ENCODE measurements at places on chromosomes 5 and 9. TPM values are rescaled to one million over a fixed set of nuclear protein-coding genes. Genes with fewer than 3 reads are reported as not detected.

ISL1 gene
- not detected for polyA plus RNA-seq

PDCD1LG2 gene
- polyA plus RNA-seq = 0.06 TPM

DBH gene
- polyA plus RNA-seq = 1.6 TPM

SLC6A3 gene
- 0.58 TPM for polyA plus RNA-seq

NDST1 gene
- polyA plus RNA-seq = 62.5 TPM

TMC1 gene
- polyA plus RNA-seq = 0.97 TPM

RNF208 gene
- 5.4 TPM for polyA plus RNA-seq

ZNF367 gene
- 10.1 TPM for polyA plus RNA-seq

N4BP3 gene
- polyA plus RNA-seq = 4.3 TPM

ADAMTS13 gene
- 9.7 TPM for polyA plus RNA-seq

SV2C gene
- polyA plus RNA-seq = 0.05 TPM

FOXD4L5 gene
- polyA plus RNA-seq = 0.16 TPM

ZNF484 gene
- 10.1 TPM for polyA plus RNA-seq

CDX1 gene
- polyA plus RNA-seq = 0.47 TPM

RANBP3L gene
- 7.3 TPM for polyA plus RNA-seq

FOXD1 gene
- 11.4 TPM for polyA plus RNA-seq

PRR16 gene
- polyA plus RNA-seq = 5.4 TPM

NTNG2 gene
- 0.36 TPM for polyA plus RNA-seq

GRCh38 chr5:3995954-3996619 lies 400.5 kb downstream of the IRX1 start:
- DNase-seq = no peak

DNA sequence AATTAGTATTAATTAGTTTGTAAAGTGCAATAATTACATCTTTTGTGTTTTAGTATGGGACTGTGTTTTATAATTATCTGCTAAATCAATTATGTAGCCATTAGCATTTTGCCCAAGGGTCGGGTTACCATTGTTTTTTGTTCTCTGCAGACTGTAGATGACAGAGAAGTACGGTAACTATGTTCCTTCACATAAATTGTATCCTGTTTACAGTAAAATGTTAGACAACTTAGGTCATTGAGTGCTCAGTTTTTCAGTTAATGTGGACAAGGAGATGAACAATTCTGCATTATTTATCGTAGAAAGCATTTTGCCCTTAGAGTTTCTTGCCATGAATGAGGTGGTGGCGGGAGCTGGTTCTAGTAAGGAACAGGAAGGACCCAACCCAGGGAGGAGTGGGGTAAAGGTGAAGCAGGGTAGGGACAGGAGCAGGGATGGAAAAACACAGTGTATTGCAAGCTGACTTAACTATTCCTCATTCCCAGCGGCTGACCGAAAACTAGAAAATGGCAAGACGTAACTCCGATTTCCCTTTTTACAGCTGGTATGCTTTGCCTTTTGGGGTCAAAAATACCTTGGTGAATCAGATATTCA lies 243.7 kb upstream of the SLC24A2 start:
- DNase-seq = no peak

- DNase-seq = no peak
These were observed 63.7 kb upstream of the ANGPTL2 start for GRCh38 chr9:127185931-127186781.

GRCh38 chr5:56550227-56550626 lies 265.1 kb upstream of the MAP3K1 start:
- DNase-seq = no peak

- DNase-seq = no peak
These were observed 134.9 kb upstream of the MPDZ start for GRCh38 chr9:13414349-13414748.

GRCh38 chr5:180908400-180908799 lies 9.4 kb downstream of the BTNL8 start:
- no peak for DNase-seq

GRCh38 chr9:112366591-112366990 lies 13.3 kb upstream of the HSDL2 start:
- DNase-seq = no peak

- no peak for DNase-seq
These were observed 69.6 kb upstream of the SLC30A5 start for GRCh38 chr5:69024241-69024651.

DNA sequence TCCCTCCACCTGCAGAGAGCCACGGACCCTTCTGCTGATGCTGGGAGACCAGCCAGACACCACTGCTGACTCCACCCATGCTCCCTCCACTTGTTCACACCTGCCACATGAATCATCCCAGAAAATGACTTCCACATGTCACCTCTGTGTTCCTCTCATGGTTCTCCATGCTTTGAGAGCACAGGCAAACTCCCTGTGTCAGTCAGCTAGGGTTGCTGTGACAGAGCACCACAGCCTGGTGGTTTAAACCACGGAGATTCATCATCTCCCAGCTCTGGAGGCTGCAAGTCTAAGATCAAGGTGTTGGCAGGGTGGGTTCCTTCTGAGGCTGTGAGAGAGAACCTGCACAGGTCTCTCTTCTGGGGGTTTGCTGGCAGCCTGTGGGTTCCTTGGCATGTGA lies 381.4 kb downstream of the GADD45G start:
- DNase-seq = no peak

- no peak for DNase-seq
These were observed 11.7 kb downstream of the NIPBL start for GRCh38 chr5:36888303-36888702.

- no peak for DNase-seq
These were observed 13.4 kb downstream of the PAIP1 start for GRCh38 chr5:43543434-43543833.

GRCh38 chr9:107336718-107337360 lies 53.8 kb downstream of the RAD23B start:
- no peak for DNase-seq

DNA sequence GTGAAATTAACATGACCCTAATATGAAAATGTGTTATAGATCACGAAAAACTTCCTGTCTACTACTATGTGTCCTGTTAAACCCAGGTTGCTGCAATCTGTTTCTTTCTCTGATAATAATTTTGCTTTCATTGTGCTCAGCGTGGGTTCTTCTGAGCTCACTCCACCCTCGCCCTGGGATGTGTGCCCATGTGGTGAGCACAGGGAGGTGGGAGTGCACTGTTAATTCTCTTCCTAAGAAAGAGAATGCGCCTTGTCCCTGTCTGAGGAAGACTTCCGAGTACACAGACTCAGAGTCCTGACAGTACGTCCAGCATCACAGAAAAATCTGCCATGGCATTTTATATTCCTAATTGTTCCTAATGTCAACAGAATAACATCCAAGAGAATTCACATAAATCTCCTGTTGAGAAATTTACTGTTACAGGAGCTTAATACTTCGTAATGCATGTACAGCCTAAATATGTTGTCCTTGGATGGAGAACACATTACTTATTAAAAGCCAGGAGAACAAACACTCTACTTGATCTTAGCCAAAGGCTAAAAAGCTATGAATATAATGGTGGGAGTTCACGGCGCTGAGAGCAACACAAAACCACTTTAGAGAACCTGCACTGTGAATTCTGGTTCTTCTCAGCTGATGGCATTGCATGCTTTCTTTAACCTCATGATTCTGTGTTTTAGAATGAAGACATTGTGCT lies 102.6 kb downstream of the PDE4D start:
- no peak for DNase-seq

DNA sequence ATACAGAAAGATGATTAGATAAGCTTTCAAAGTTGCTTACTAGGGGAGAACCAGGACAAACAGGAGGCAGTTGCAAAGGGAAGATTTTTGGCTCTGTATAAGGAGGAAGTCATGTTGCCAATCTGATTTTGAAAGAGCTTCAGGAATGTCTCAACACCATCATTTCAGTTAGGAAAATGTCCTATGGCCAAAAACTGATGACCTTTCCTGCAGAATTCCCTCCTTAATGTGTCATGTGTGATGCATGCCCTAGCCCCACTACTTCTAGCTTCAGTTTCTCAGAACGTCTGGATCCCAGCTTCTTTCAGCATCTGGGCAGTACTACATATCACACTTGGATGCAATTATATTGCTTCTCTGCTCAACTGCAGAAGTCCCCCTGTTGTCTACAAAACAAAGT lies 211.5 kb upstream of the NREP start:
- no peak for DNase-seq

- DNase-seq = no peak
These were observed 48.7 kb upstream of the PSD2 start for GRCh38 chr5:139746691-139747582.

GRCh38 chr5:172175263-172175719 lies 12.7 kb downstream of the STK10 start:
- DNase-seq = no peak

DNA sequence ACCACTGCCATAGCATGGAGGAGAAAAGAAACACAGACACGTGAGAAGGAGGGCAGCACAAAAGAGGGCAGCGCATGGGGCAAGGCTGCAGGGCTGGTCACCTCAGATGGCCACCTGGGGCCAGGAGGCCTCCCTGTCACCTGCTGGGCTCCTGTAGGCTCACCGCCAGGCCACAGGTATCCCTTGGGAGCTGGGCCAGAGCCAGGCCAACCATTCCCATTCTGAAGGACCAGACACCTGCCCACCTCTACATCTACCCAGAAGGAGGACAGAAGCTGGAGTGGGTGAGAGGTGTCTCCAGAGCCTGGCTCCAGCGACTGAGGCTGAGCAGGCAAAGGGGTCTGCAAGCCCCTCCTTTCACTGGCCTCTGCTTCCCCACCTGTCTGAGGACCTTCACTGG lies 103.1 kb downstream of the PAX5 start:
- DNase-seq = no peak

GRCh38 chr9:17401858-17402257 lies 177.0 kb upstream of the SH3GL2 start:
- no peak for DNase-seq

GRCh38 chr9:101860920-101861319 lies 122.5 kb upstream of the GRIN3A start:
- DNase-seq = no peak

DNA sequence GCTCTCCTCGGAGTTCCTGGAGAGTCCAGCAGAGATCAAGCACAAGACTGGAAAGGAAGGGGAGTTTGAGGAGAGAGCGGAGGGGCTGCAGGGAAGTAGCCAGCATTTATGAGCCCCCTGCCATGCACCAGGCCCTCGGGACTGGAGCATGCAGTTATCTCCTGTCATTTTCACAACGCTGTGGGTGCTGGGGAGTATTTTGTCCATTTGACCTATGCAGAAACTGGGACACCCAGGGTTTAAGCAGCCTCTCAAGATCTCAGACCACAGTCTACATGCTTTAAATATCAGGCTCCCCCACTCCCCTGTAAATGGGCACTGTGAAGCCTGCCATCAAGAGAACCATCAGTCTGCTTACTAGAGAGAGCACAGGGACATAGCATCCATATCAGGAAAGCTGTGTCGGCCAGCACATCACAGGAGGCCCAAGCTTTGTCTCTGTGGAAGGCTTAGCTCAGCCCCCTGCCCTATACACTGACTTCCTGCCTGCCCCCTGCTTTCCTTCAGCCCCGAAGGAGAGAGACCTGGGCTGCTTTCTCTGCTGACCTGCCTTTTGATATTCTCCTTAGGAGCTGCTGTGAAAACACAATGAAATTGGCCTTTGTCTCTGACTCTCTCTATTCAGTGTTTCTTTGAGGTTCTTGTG lies 7.3 kb downstream of the FOXI1 start:
- DNase-seq = no peak

DNA sequence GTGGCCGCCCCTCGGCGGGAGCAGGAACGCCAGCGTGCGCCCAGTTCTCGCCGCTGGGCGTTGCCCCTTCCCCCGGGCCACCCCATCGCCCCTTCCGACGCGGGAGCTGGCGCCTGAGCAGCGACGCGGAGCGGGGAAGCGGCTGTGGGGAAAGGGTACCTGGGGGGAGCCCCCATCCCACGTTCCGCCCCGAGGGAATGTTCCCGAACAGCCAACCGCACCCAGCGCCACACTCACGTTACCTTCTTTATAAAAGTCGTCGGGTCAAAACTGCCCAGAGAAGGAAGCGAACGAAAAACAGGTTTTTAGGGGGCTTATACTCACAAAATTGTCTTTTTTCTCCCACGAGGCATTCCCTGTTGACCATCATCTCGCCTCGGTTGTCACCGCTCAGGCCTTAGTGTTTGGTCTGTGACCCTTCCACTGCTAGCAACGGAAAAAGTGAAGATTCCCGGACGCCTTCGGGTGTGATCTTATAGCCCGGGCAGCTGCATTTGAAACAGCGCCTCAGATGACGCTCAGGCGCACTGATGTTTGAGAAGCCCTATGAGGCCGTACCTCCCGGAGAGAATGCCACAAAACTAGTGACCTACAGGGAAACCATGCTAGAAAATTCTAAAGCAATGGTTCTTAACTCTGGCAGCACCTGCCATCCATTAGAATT lies 475 bp upstream of the GOLM1 start:
- no peak for DNase-seq

DNA sequence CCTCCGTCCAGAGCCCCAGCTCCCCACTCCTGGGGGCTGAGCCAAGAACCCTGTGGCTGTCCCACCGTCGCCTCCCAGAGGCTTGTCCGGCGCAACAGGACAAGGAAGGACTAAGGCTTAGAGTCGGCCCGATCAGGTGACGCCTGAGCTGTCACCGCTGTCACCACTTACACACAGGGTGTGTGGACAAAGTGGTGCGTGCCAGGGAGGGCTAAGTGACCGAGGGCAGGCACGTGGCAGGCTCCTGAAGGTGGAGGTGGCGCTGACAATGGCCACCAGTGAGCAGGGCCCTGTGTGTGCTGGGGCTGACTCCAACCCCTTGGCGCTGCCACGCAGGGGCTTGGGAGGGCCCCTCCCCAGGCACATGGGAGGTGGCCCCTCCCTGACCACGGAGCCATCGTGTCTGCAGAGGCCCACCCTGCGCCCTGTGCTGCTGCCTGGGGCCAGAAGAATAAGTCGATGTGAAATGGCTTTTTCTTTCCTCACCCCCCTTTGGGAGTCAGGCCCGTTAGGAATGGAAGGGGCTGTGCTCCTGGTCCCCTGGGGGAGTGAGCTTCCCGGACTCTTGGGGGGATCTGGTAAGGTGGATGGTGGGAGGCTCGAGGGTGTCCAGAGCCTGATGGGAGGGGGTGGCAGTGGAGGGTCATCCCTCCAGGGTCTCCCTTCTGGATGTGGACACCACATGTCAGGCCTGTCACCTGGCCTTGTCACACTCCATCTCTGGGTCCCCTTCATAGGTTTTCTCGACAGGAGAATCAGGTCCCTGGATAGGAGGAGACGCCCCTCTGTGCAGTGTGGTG lies 2.6 kb upstream of the GPSM1 start:
- no peak for DNase-seq

DNA sequence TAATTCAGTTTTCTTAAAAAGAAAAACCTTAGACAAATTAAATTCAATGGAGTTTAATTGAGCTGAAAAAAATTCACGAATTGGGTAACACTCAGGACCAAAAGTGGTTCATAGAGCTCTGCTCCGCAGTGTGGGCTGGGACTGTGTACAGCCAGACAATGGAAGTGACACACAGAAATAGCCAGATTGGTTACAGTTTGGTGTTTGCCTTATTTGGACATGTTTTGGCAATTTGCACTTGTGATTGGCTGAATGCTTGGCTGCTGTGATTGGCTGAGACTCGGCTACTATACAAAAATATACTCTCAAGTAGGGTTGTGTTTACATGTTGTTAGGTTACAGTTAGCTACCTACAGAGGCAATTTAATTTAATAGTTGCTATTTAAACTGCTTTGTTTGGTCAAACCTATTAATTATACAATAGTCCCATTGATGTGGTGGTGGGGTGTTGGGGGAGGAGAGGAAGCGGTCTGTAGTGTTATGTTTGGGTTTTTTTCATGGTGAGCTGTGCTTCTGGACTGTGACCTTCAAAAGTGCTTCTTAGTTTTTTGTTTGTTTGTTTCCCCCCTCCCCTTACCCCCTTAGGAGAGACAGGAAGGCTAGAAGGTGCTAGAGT lies 95.2 kb downstream of the CNTLN start:
- DNase-seq = no peak

Measured in left renal cortex interstitium (tissue), 4 donors.